ENCODE measurements at places on chromosomes 2 and 18.

GRCh38 chr2:26002632-26003310, 20.5 kb upstream of the KIF3C start:
- DNase-seq = no peak

DNA sequence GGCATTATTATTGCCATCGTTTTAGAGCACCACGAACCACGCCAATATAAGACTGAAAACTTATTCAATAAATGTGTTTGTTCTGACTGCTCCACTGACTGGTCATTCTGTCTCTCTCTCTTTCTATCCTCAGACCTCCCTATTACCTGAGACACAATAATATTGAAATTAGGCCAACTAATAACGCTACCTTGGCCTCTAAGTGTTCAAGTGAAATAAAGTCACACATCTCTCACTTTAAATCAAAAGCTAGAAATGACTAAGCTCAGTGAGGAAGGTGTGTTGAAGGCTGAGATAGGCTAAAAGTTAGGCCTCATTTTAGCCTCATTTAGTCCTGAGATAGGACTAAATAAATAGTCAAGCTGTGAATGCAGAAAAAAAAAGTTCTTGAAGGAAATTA, 38.8 kb downstream of the G6PC2 start:
- DNase-seq = no peak

GRCh38 chr18:35592298-35592697, 10.8 kb downstream of the GALNT1 start:
- no peak for DNase-seq

DNA sequence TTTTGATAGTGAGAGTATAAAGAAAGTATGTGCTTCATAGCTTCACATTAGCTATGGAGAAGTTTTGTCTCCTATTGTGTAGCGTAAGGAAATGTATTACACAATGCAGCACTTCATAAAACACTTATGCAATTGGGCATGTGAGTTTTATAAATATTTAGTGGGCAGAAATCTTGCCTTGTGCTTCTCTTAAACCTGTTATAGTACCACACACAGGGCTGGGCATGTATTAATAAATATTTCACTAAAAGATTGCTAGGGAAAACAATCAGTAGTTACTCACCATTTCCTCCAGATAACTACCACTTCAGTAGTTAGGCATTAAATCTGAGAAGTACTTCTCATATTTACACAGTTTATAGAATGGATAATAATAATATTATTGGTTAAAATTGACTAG, 1080.8 kb upstream of the PIK3C3 start:
- DNase-seq = no peak

GRCh38 chr2:71884303-71885042, 263.2 kb downstream of the CYP26B1 start:
- no peak for DNase-seq

DNA sequence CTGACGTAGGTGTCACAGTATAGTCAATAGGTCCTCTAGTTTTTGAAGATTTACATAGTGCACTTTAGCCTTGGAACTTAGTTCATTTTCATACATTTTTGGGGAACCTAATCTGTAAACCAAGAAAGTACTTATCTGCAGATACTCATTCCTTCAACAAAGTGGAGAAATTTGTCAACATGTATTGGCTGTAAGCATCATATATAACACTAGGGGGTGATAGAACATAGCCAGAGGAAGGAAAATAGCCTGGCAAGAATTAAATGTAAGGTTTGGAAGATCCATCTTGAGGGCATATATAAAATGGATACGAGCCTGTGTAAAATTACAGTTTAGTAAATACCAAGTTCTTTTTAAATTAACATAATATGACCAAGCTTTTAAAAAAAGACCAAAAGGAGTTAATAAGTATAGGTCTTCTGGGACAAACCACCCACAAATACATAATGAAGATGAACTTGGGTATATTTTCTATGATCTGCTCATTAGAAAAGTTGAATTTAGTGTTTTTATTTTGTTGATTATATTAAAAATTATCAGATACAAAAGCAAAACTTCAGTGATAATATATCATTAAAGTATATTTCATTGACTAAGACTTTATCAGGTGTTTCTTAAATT, 18.2 kb downstream of the RPL37A start:
- no peak for DNase-seq

All from effector memory CD8-positive, alpha-beta T cell (primary cell).